ENCODE measurements at places on chromosomes 13 and 19.

- DNase-seq: no peak
These were observed 5.9 kb downstream of the ANO8 start for GRCh38 chr19:17328517-17329365.

- no peak for DNase-seq
These were observed 6.6 kb upstream of the ZNF428 start for GRCh38 chr19:43625918-43626579.

GRCh38 chr19:33221638-33222037 lies 4.0 kb downstream of the SLC7A10 start:
- no peak for DNase-seq

- DNase-seq: no peak
These were observed 367.3 kb downstream of the DCT start for GRCh38 chr13:94112227-94112626.

DNA sequence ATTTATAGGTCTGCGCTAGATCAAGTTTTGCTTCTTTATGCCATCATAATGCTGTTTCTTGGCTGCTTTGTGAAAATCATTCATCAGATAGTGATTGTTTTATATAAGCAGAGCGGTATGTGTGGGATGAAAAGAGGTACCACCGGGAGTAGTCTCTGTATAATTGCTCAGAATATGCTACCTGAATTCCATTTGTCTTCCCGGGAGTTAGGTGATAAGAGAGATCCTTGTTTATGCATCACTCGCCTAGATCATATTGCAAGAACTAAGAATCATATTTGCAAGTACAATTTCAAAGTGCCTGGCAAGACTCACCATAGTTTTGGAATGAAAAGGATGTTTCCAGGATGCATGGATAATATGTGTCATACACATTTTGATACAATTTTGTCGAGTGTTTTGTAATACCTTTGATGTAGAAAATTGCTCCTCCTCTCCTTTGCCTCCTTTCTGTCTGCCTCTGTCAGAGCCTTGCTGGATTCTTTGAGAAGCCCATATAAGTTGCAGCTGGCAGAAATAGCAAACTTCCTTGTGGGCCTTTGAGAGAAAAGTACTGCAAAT lies 1306.0 kb upstream of the SLC10A2 start:
- DNase-seq: no peak

DNA sequence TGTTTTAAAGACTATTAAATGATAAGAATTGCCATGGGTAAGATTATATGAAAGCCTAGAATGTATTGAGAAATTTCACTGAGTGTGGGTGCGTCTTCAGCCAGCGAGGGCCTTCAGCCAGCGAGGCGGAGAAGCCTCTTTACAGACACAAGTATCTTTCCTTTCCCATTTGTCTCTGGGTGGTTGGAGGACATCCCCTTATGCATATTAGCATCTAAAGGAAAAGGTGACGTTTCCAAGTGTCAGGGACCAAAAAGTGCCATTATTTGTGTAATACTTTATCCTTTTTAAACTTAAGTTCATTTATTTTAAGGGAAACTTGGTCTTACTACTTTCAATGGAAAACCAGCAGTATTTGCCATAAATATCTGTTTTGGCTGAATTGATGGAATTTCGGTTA lies 22.2 kb downstream of the SMARCA4 start:
- DNase-seq: no peak

DNA sequence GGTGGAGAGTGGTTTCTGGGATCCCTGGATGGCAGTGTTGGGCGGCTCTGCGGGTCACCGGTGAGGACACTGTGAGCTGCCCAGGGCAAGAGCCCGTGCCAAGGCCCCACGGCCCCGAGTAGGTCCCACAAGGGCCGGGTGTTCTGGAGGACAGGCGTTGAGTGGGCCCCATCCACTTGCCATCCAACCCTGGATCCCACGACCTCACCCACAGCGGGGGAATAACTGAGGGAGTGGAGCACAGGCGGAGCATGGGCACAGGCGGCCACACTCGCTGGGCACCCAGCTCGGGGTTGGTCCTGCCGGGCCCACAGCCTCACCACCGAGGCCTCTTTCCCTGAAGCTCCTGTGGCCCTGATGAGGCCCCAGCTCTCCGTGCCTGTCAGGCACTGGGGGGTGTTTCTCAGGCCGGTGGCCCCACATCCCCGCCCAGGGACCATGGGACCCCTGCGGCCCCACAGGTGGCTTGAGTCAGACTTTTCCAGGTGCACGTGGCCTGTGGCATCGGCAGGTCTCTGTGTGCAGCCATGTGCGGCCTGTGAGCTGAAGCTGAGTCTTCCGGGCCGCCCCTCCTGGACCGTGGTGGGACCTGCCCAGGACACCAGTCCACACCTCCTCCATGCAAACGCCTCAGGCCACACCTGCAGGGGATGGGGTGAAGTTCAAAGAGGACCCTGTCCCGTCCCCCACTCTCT lies 16.6 kb downstream of the TMEM255B start:
- DNase-seq: no peak

GRCh38 chr19:41334793-41335192 lies 18.9 kb downstream of the TGFB1 start:
- no peak for DNase-seq

DNA sequence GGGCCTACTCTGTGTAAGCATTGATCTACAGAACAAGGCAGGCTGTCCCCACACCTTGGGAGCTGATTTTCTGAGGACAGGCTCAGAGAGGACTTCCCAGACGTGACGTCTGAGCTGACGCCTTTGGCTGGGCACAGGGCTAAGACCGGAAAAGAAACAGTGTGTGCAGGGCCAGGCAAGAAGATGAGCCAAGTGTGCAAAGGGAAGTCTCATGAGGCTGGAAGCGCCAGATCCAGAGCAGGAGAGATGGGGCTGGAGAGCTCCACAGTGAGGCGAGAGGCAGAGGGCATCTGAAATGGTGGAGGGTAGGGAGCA lies 12.7 kb downstream of the IGLON5 start:
- no peak for DNase-seq
